ENCODE measurements at places on chromosomes 13 and 19.

- no peak for DNase-seq
Observed at GRCh38 chr13:66659701-66660467, 570.3 kb downstream of the PCDH9 start.

DNA sequence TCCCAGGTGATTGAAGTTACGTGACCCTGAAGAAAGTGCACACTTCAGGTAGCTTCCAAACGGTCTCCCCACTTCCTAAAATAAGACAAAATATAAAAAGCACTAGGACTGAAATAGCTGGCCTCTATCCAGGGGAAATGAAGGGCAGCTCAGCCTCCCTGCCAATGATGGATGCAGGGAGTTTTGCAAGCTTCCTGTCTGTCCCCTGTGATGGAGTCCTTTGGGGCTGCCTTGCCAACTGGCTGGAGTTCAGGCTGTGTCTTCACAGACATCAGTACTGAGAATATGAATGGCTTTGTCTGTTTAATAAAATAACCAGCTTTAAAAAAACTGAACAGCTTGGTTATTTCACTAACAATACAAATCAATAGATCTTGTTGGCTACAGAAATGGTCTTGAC is 101.4 kb upstream of the GPR12 start:
- no peak for DNase-seq

GRCh38 chr19:41690801-41691065 is 2.7 kb upstream of the CEACAM7 start:
- DNase-seq: no peak

DNA sequence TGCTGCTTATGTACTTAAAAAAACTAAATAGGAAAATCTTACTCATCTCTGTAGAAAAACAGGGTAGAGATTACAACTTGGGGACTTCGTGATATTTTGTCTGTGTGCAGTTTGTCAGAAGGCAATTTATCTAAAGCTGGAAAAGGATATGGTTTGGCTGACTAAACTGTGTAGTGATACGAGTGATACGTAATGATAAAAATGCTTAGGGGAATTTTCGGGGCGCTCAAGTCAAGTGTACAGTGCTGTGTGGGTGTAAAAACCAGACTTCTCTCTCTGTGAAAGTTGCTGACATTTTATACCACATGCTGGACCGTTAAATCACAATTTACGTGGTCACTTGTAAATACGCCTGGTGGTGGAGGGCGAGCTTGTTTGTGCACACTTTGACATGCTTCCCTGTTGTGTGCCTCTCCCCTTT is 221.7 kb downstream of the KCNRG start:
- DNase-seq: peak; percentile 39

- DNase-seq: no peak
Observed at GRCh38 chr13:36143738-36144137, 12.6 kb upstream of the DCLK1 start.

GRCh38 chr13:60509601-60510386 is 112.8 kb downstream of the TDRD3 start:
- no peak for DNase-seq
